ENCODE measurements at places on chromosomes 1 and 21. TPM values are rescaled to one million over a fixed set of nuclear protein-coding genes. Genes with fewer than 3 reads are reported as not detected.

The TEX38 gene
- not detected for total RNA-seq

The KRTAP19-5 gene
- total RNA-seq = not detected

The OLFML3 gene
- total RNA-seq = 5.2 TPM

The GJB5 gene
- total RNA-seq = not detected

The NCMAP gene
- total RNA-seq = not detected

The VTCN1 gene
- total RNA-seq = 0.17 TPM

The RGS16 gene
- 0.32 TPM for total RNA-seq

All from A549 treated with DMSO at 1 μM for 4 hours (cell line).